NCI-H510A treated with DMSO at 0.1 percent for 48 hours (cell line): ENCODE measurements at places on chromosomes 3 and 15.

DNA sequence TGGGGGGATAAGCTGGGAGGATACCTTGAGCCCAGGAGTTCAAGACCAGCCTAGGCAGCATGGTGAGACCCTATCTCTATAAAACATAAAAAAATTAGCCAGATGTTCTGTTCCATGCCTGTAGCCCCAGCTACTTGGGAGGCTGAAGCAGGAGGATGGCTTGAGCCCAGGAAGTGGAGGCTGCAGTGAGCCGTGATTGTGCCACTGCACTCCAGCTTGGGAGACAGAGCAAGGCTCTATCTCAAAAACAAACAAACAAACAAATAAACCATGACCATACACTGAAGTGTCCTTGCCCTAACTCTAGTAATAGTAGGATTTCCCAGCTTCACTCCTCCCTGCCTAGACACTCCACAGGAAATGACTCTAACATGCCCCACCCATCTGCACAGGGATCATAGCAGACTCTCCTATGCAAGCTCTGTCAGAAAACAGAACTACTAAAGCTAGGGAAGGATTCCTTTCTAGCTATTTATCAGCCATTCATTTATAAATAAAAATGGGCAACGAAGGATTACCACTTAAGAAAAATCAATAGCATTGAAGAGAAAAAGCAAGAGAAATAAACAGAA lies 4.6 kb downstream of the ERICH6 start:
- no peak for DNase-seq

DNA sequence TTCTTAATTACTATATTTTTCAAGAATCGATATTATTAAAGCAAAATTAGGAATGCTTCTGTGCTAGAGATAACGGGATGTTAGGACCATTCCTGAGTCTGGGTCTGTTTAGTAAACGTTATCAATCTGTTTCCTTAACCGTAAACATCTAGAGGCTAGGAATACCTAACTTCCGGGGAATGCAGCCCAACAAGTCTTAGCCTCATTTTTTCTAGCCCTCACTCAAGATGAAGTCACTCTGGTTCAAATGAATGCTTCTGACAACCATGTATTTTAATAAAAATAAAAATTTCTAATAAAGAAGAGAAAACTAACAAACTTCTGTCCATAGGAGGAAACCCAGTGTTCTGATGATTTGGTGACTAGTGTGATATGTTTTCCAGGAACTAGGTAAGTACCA lies 11.1 kb upstream of the SELENOK start:
- DNase-seq, result no peak

- DNase-seq, result no peak
These were observed 8.9 kb downstream of the TNFAIP8L3 start for GRCh38 chr15:51085764-51086163.

- no peak for DNase-seq
These were observed 66.6 kb downstream of the PIK3CB start for GRCh38 chr3:138768125-138768524.

- DNase-seq, result no peak
These were observed 109.8 kb downstream of the IL12A start for GRCh38 chr3:160098261-160098908.

- no peak for DNase-seq
These were observed 792.3 kb downstream of the DIPK2A start for GRCh38 chr3:144763878-144764454.

DNA sequence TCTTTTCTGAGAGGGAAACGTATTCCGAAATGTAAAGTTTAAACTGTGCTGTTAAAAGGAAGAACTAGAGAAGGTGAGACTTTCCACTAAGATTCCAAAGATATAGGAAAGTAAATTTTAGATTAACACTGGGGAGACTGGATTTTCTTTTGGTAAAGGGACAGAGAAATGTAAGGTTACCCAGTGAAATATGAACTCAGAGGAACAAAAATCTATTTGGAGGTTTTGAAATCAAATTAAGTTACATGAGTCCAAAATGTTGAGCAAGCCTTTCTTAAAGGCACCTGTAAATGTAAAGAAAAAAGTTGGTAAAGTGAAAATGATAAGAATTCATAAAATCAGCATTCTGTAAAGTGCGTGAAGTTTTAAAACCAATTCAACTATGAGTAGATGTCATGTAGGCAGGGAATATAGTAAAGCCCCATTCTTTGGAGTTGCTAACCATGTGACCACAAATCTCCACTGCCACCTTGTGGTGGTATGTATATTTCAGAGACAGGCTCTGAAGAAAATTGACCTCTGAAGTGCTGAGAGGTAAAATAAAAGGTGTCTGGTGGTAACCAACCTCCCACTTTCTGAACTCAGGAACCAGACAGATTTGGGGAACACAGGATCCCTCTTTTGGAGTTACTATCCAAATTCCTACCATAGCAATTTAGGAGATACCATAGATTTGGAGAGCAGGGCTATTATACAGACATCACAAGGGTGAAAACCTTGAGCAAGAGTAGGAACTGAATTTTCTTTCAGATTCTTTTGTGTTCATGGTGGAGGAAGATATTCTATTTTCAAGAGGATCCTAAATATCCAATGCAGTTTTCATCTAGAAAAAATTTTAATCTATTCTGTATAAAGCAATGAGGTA lies 215.3 kb downstream of the ROBO2 start:
- peak; percentile 75 for DNase-seq

DNA sequence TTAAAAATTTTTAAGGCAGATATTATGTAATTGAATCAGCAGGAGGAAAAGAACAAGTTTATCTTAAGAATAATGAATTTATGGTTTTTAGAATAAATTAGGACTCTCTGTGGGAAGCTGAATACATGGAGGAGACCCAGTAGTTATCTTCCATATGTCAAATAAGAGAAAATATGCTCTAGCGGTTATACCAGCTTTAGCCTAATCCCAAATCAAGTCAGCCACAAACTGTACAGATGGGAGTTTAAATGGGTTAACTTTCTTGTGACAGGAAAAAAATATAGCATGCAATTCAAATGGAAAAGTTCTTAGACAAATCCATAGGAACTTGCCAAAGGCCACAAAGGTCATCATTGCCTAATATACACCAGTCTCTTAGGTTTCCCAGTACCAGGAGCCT lies 84.3 kb downstream of the TTBK2 start:
- no peak for DNase-seq

GRCh38 chr15:101675796-101676582 lies 23.8 kb upstream of the TM2D3 start:
- DNase-seq, result no peak

GRCh38 chr15:48647962-48648361 lies 2.5 kb upstream of the FBN1 start:
- no peak for DNase-seq

DNA sequence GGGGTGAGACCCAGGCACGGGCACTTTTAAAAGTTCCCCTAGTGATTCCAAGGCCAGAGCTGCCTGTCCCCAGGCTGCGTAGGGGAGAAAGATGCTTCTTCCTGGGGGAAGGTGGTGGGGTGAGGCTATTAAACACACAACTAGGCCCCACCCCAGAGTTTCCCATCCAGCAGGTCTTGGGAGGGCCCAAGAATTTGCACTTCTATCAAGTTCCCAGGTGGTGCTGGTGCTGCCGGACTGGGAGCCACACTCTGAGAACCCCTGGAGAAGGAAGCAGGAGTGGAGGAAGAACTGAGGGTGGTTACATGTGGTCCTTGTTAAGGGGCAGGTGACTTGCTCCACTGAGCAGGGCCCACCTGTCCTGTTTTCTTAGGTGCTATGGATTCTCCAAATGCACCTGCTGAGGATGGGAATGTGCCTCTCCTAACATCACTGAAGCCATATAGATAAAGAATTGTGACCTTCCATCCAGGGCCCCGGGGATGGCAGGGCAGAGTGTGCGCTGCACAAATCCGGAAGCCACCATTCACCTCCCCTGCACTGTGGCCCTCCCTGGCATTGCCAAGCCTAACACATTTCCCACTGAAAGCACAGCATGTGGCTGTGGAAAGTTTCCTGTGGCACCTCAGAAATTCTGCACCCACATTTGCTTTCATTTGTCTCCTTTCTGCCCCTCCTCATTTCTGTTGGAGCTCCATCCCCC lies 111.5 kb upstream of the MEF2A start:
- DNase-seq, result no peak

DNA sequence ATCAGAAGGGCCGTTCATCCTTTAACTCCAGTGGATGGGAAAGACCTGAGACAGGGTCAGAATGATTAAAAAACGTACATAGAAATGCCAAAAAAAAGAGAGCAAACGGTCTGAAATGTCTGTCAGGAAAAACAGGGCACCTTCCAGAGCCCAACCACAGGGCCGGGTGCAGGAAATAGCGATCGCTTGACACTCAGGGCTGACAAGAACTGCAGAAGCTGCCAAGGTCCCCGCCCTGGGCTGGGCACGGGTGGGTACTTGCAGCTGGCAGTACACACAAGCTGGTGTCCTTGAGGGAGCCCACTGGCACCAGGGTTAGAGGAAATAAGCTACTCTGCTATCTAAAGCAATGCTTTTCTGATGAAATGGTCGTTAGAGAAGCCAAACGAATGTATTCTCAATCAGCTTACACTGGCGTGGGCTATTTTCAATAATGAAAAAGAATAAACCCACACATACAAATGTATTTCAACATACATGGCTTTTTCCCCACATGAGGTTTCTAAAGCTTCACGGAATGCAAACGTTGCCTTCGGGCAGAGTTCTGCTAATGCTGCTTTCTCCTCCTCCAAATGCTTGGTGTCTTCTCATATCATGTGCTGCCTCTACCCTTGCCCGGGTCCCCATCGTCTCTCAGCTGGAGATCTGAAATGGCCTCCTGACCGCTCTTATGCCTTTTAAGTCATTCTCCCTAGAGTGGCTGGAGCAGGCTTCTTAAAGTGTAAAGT lies 15.6 kb downstream of the FRMD4B start:
- no peak for DNase-seq

GRCh38 chr15:25971053-25971452 lies 107.9 kb upstream of the ATP10A start:
- DNase-seq, result no peak

DNA sequence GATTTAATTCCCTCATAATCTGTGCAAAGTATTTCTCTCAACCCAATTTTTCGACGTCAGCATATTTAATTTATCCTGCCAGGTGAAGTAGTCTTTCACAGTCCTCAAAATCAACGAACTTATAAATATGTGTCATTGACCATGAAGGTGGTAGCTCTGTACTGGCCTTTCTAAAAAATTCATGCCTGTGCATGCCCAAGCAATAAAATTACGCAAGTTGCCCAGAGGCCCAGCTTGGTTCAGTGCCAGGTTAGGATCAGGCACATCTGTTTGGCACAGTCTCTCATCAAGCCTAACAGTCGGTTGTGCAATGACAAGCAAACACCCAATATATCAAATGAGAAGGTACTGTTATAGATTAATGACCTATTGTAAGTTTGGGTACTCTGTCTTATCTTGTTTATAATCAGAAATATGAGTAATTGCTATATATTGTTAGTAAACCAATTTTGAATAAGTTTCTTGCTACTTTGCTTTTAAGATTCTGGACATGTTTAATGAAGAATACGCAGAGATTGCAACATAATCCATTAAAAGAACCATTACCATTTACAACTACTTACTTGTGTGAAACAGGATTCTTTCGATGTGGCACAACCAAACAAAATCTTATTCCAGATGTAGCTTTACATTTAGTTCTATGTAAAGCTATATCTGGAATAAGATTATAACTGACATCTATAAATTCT lies 159.0 kb upstream of the IL12A start:
- peak; percentile 96 for DNase-seq

- peak; percentile 66 for DNase-seq
These were observed 215.6 kb upstream of the RBMS3 start for GRCh38 chr3:29065211-29065785.

GRCh38 chr15:79474252-79474651 lies 42.1 kb downstream of the MINAR1 start:
- no peak for DNase-seq

- DNase-seq, result no peak
These were observed 110.3 kb upstream of the SMAD3 start for GRCh38 chr15:66955001-66955516.

DNA sequence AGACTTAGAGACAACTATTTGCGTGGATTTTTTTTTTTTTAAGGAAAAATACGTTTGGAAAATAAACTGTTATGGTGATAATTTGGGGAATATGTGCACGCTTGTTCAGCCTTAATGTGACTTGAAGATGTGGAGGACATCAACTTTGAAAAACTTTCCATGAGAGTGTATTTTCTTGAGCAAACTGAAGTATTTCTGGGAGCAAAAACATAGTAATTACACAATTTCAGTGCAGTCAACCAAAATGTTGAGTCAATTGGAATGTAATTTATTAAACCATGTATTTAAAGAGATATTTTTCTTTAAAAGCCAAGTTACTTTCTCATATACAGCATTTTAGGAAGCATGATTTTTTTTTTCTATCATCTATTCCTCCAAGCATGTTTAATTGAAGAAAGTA lies 80.3 kb upstream of the FLNB start:
- DNase-seq, result no peak

GRCh38 chr3:185727873-185728272 lies 97.0 kb downstream of the IGF2BP2 start:
- DNase-seq, result no peak

GRCh38 chr3:117019082-117019713 lies 309.6 kb downstream of the TUSC7 start:
- peak; percentile 58 for DNase-seq

DNA sequence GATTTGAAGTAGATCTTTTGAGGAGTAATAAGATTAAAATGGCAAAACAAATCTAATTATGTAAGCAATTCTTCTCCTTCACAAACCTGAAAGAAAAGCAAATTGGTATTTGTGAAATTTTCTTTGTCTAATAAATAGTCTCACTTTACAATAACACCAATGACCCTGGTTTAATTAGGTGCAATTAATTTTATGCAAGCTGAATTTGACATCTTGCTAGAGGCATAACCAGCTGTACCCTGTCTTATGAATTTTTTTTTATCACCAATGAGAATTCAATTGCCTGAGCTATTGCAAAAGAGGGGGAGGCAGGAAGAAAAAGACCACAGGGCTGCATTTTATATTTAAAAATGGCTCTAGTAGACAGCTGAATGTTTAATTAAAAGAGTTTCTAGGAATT lies 113.5 kb upstream of the IL12A start:
- no peak for DNase-seq

DNA sequence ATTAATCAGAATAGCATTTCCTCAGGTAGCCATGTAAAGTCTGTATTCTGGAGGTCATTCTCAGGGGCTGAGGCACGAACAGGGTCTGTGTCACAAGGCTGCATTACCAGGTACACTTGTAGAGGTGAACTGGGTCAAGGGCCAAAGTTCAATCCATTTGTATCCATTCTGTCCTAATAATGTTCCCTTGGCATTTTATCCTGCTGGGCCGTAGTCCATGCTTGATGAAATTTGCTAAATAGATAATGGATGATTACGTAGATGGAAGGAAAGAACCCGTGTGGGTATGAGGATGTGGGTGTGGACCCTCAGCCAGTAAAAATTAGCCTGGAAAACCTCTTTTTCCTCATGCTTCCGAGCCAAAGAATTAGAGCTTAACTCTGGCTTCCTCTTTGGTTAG lies 785.9 kb downstream of the GRM7 start:
- DNase-seq, result no peak

- no peak for DNase-seq
These were observed 283.8 kb downstream of the C3orf38 start for GRCh38 chr3:88433568-88433967.
